ENCODE measurements at places on chromosomes 2 and 18. TPM values are rescaled to one million over a fixed set of nuclear protein-coding genes. Genes with fewer than 3 reads are reported as not detected.

- H3K4me3 ChIP-seq, result no peak overlapping the region
- no peak overlapping the region for H3K27ac ChIP-seq
- H3K4me1 ChIP-seq, result no peaks in the 10 kb centered on the region
- H3K27me3 ChIP-seq, result no peaks in the 10 kb centered on the region
- no peaks in the 10 kb centered on the region for H3K36me3 ChIP-seq
- no peak for DNase-seq
Measured at GRCh38 chr2:199258291-199258690, 199.4 kb downstream of the SATB2 start.

DNA sequence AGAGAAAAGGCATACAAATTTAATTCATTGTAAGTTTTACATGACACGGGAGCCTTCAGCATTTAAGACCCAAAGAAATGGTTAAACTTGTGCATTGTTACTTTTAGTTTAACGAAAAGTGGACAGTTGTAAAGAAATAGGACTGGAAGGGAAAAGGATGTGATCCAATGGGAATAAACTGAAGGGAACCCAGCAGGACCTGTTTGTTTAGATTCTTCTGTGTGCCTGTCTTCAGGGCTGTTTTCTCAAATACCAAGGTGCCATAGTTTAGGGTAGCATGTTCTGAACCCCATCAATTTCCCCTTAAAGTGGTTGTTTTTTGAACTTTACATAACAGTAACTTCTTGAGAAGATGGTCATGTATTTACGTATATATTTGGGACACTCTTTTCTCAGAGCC is 30.3 kb upstream of the CABLES1 start:
- no peaks in the 10 kb centered on the region for H3K36me3 ChIP-seq
- no peak overlapping the region for H3K4me3 ChIP-seq
- H3K27ac ChIP-seq, result no peak overlapping the region
- H3K4me1 ChIP-seq, result no peaks in the 10 kb centered on the region

DNA sequence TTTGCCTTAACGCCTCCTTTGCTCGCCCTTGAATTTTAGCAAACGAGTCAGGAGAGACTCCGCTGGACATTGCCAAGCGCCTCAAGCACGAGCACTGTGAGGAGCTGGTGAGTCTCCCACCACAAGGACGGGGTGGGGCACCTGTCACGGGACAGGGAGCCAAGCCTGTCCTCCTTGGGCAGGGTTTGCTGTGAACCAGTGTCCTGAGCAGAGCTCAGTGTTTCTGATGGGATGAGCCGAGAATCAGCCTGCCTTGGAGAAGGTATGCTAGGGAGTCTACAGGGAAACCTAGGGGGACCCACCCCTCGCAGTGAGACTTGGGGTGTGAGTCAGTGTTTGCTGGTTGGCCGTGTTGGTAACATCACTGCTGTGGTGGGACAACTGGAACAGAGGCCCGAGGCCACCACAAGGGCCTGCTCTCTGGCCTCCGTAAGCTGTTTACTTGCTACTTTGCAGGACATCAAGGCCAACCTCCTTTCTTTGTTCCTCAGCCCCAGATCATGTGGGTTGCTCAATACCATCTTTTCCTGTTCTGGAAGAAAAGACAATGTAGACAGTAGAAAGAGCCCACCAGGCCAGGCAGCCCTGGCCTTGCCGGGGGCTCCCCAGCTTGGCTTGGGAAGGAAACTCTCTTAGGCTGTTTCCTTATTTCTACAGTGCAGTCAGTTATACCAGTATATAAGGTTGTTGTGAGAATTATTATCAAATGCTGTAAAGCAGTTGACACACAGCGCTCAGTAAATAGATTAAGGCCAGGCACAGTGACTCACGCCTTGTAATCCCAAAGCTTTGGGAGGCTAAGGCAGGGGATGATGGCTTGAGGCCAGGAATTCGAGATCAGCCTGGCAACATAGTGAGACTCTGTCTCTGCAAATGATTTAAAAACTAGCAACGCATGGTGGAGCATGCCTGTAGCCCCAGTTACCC is 42.4 kb downstream of the ITGB1BP1 start:
- no peaks in the 10 kb centered on the region for H3K36me3 ChIP-seq
- no peak for DNase-seq
- H3K27ac ChIP-seq, result no peak overlapping the region

DNA sequence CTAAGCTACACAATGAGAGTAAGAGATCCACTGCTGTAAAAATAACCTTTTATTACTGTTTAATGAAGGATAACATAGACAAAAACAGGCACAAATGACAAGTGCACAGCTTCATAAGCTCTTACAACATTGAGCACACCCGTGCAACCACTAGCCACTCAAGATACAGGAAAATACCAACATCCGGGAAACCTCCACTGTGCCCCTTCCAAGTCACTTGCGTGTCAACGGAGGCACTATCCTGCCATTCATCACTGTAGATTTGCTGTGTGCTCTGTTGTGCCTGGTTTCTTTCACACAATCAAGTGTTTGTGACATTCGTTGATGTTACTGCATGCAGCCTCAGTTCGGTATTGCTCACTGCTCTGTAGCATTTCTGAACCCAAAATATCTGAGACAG is 292.9 kb upstream of the MYT1L start:
- no peaks in the 10 kb centered on the region for H3K4me1 ChIP-seq
- H3K4me3 ChIP-seq, result no peak overlapping the region
- no peak for DNase-seq
- no peak overlapping the region for H3K27ac ChIP-seq
- no peaks in the 10 kb centered on the region for H3K36me3 ChIP-seq

DNA sequence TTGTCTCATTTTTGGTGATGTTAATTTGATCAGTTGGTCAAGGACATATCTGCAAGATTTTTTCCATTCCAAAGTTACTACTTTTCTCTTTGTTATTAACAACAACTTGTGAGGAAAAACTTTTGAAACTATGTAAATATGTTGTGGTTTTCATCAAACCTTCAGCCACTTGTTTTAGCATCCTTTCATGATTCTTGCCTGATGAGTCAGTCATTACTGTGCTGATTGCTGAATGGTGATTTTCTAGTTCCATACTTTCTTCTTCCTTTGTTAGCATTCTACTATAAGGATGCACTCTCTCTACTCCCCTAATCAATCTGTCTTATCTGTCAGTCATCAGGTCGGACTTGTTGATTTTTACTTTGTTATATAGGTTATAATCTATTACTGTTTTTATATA is 10.9 kb downstream of the TMEM87B start:
- no peak overlapping the region for H3K4me3 ChIP-seq
- H3K36me3 ChIP-seq, result peaks cover 90% of the 10 kb centered on the region
- H3K27me3 ChIP-seq, result no peaks in the 10 kb centered on the region
- DNase-seq, result no peak
- peaks cover 32% of the 10 kb centered on the region for H3K4me1 ChIP-seq

GRCh38 chr2:190303647-190304046 is 16.0 kb downstream of the HIBCH start:
- no peak overlapping the region for H3K4me3 ChIP-seq
- H3K27me3 ChIP-seq, result no peaks in the 10 kb centered on the region
- DNase-seq, result no peak
- H3K36me3 ChIP-seq, result peaks cover 63% of the 10 kb centered on the region
- peaks cover 13% of the 10 kb centered on the region for H3K4me1 ChIP-seq

DNA sequence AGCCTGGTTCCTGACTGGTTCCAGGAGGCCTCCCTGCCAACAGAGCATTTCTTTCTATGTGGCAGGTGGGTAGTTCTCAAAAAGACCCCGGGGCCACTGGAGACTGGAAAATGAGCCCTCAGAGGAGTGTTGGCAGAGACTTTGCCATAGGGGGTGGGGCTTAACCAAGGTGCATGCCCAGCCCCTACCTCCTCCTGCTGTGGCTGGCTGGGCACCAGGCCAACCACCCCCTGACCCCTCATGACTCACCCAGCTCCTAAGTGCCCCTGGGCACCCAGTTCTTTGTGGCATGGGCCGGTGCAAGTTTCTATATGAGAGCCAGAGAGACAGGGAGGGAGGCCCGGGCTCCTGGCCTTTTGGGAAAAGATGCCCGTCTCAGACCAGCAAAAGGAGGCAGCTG is 98.2 kb upstream of the SMAD2 start:
- H3K4me3 ChIP-seq, result no peak overlapping the region
- DNase-seq, result no peak
- H3K4me1 ChIP-seq, result no peaks in the 10 kb centered on the region
- no peaks in the 10 kb centered on the region for H3K36me3 ChIP-seq
- no peaks in the 10 kb centered on the region for H3K27me3 ChIP-seq

DNA sequence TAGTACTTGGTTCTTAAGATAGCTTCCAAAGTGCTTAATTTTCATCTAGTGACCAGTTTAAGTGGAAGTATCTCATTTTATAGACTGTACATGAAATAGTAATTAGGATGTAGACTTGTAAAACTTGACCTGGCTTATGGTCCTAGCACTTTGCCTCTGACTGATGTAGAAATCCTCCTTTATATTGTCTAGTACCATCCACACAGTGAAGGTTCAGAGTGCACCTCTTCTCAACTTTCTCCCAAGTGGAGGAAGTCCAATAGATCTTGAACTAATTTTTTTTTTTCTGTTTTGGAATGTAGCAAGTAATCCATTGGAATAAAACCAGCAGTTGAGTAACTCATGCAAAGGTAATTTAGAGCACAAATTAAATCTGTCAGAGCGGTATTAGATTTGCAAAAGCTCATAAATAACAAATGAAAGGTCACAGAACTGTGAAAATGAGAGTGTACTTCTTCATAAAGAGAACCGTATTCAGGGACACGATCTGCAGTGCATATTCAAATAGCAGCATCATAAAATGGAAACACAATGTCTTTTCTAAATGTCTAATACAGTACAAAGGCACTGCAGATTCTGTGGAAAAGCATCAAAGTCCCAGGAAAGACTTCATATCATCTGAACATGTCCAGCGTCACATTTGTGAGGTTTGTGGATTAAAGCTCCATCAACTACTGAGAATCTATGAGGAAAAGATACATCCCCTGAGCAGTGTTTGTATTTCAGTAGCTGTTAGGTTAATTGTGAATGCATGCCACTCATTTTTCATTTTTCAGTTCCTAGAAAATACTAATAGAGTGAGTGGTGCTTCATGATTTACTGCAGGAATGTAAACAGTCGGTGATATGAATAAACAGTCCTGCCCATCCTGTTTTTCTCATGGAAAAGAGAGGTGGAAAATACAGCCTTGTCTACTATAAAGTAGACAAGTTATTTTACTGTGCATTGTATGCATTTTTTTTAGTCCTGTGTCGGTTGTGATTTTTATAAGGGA is 100.7 kb downstream of the LYPD6 start:
- H3K36me3 ChIP-seq, result no peaks in the 10 kb centered on the region

DNA sequence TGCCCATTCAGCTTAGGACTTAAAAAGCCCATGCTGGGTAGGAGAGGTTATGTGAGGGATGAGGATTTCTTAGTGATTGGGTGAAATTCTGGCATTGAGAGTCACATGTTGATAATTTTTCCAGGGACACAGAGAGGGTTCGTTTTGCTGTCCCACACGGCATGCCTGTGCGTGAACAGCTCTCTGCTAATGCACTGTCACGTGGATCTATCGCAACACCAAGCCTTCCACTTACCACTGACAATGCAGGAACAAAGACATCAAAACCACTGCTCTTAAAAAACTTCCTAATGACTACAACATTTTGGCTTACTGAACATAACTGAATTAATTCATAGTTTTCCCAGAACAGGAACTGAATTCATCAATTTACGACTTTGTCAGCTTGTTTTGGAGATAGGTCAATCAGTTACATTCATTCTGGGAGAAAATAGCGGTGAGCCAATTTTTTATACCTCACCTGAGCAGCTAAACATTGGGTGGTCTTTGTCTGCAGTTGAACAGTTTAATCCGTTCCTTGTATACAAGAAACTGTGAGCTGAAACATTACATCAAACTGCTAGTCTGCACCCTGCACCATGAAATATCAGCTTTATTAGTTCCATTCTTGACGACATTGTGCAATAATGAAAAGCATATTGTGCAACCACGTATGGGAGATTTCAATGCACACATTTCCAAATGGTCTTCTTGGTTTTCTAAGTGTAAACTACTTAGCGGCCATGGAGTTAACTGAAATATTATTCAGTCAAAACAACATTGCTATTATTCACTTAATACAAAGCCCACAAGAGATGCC is 127.1 kb downstream of the LPIN1 start:
- H3K4me1 ChIP-seq, result no peaks in the 10 kb centered on the region
- DNase-seq, result no peak

DNA sequence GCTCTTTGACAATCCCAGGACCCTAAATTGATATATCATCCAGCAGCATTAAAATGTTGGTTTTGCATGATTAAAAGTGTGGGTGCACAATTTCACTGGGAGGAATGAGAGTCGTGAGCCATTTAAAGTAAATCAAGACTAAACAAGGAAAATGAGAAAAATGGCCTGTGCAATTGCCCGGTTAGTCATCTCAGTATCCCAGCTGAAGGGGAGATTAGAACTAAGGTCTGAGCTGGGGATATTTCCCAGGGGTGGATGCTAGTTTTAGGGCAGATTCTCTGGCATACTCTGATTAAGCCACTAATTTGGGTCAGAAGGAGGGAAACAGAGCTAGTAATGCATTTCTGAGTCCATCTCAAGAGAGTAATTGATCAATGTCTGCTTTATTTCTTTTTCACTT is 177.2 kb downstream of the EN1 start:
- H3K4me3 ChIP-seq, result no peak overlapping the region
- H3K27ac ChIP-seq, result no peak overlapping the region
- no peaks in the 10 kb centered on the region for H3K36me3 ChIP-seq
- H3K27me3 ChIP-seq, result no peaks in the 10 kb centered on the region

The DAPL1 gene
- not detected for total RNA-seq

The IL1R1 gene
- 0.52 TPM for total RNA-seq

The SEPTIN10 gene
- 2.9 TPM for total RNA-seq

The TMEM163 gene
- 0.27 TPM for total RNA-seq

The RUFY4 gene
- total RNA-seq, result not detected

The NPAS2 gene
- 5.6 TPM for total RNA-seq

The CLEC4F gene
- total RNA-seq, result not detected

The TACR1 gene
- not detected for total RNA-seq

The SULT1C2 gene
- not detected for total RNA-seq

The PMAIP1 gene
- total RNA-seq, result 41.8 TPM

All from activated T-helper 2 cell treated with anti-CD3 and anti-CD28 coated beads, Interferon-gamma antibody, Interleukin-2, Interleukin-4, amounts not matched to agents 10 μg/mL and 5 μg/mL and 100 μg/mL, durations not matched to agents 14 hours and 24 hours and 36 hours (primary cell).